ENCODE measurements at places on chromosomes 11 and 22.

DNA sequence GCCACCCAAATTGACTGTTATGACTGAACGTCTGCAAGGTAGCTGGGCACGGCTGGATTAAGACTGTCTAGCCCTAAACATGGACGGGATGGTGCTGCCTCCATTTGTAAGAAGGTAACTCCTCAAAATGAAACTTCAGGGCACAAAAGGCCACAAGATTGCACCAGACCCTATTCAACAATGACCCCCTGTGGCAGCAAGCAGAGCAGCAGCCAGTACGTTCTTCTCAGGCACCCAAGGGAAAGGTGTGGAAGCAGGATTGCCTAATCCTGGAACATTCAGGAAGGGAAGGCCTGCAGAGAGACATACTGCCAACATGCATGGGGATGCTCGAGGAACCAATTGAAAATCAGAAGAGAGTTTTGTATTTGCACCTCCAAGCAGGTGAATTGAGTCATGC is 4.5 kb upstream of the TBX10 start:
- no peak for DNase-seq

DNA sequence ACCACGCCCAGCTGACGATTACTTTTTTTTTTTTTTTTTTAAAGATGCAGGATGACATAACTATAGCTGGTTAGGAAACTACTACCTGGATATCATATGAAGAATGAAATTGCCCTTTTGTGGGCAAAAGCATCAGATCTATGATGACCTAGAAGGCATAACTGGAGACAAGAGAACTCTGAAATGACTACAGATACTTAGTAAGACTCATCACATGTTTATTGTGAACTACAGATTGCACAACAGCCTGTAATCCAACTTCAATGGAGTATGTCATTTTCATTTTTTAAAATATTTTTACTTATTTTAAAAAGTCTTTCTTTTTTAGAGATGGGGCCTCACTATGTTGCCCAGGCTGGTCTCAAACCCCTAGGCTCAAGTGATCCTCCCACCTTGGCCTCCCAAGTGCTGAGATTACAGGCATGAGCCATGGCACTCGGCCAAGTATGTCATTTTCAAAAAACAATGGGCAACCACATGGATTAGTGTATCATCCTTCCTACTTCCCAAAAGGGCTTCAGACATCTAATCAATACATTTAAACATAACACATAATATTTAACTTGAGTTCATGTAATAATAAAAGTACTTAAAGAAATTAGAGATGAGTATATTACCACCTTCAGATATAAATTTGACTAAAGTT is 3.3 kb downstream of the MTMR2 start:
- DNase-seq, result no peak

DNA sequence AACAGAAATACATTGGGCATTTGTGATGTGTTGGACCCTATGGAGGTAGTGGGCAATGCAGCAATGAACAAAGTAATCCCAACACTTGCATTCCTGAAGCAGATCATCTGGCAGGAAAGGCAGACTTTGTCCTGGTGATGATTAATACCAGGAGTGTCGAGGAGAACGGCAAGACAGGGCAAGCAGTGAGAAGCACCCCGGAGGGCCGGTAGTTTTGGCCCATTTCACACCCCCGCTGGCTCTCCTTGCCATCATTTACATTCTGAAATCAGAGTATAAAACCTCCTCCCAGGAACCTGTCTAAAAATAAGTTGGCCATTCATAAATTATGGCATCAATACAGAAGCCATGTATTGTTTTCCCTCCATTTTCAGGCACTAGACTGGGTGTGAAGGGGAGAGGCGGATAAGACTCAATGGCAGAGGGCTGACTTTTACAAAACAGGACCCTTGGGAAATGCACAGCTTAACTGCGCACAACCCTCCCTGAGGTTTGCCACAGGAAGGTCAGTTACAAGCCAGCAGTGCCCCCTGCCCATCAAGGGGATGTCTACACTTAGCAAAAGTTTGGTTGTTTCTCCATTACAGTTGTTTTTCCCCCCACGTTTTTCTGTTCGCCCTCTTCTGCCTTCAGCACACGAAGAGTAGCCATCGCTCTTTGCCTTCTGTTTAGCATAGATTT is 55.6 kb downstream of the OPCML start:
- DNase-seq, result no peak

DNA sequence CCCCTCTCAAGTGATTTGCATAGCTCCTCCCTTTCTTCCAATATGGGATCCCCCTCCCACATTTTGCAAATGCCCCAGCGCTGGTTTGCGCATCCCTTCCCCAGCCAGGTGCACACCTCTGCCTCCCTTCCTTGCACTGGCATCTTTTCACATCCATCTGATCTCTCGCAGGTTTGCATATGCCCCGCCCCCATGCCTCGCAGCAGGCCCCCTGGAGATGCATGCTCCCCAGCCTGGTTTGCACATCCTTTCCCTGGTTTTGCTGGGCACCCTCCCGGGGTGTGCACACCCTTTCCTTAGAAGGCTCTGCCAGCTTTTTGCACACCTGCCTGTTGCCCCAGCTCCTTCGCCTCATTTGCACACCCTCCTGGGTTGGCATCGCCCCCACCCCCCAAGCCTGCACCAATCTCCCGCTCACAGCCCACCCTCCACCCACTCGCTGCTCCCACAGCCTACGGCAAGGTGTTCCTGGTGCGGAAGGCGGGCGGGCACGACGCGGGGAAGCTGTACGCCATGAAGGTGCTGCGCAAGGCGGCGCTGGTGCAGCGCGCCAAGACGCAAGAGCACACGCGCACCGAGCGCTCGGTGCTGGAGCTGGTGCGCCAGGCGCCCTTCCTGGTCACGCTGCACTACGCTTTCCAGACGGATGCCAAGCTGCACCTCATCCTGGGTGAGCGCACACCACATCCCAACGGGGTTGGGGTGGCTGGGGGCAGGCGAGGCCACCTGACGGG is 917 bp downstream of the RPS6KA4 start:
- DNase-seq, result no peak

DNA sequence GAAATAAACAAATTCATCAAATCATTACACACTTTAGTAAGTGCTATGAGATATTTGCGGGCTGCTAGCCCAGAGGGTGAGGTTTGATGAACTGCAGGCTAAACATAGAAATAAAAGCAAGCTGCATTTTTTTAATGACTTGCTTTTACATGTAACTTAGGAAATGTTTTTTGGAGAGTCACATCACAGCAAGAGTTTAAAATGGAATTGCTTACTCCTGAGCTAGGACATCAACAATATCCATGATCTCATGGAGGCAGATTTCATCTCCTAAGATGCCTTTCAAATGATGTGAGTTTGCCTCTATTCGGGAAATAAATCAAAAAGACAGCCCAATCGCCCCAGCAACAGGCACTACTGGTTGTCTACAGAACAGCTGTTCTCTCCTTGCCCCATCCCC is 73.4 kb upstream of the CD44 start:
- no peak for DNase-seq

DNA sequence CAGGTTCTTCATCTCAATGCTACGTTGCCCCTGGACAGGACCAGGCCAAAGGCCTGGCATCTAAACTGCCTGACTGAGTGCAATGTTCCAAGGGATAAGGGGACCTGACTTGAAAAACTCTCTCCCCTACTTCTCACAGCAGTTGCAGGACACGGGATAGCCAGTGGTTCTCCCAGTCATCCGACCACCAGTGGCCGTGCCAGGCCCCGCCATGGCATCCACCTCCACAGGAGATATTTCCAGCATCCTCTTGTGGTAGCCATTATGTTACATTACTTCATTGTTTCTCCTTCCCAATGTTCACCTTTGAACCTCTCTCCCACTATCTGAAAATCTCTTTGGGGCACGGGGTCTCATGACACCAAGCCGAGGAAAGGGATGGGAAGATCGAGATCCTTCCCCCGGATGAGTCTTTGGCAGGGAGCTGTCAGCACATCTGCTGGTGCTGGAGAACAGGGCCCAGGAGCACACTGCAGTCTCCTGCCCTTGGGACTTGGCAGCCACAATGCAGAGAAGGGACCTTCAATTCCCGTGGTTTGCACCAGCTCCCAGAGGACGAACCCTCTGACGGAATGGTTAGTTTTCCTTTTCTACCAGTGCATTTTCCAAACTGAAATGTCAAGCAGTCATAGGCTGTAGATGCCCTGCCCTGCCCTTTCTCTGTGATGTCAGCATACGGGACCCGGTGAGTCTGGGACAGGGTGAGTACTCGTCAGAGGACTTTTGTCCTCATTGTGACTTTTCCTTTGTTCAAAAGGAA is 121.2 kb downstream of the ETS1 start:
- DNase-seq, result no peak

DNA sequence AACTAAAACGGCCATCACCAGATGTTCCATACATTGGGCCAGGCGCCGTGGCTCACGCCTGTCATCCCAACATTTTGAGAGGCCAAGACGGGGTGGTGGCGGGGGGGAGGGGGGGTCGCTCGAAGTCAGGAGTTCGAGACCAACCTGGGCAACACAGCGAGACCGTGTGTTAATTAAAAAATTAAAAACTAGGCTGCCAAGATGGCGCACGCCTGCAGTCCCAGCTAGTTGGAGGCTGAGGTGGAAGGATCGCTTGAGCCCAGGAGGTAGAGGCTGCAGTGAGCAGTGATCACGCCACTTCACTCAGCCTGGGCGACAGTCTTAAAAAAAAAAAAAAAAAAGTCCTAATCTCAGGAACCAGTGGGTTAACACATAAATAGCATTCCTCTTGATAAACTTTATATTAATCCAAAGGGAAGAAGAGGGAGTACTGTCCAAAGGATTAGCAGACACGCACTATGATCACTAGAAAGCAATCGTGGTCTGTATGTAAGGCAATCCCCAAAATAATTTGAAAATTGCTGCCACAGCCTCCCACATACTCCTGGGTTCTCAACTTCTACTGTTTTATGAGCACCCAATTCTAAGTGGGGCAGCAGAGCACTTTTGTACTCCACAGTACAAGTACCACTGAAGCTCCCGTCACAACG is 604 bp downstream of the PUS3 start:
- DNase-seq, result no peak

GRCh38 chr11:8333811-8334401 is 70.2 kb upstream of the LMO1 start:
- DNase-seq, result no peak

DNA sequence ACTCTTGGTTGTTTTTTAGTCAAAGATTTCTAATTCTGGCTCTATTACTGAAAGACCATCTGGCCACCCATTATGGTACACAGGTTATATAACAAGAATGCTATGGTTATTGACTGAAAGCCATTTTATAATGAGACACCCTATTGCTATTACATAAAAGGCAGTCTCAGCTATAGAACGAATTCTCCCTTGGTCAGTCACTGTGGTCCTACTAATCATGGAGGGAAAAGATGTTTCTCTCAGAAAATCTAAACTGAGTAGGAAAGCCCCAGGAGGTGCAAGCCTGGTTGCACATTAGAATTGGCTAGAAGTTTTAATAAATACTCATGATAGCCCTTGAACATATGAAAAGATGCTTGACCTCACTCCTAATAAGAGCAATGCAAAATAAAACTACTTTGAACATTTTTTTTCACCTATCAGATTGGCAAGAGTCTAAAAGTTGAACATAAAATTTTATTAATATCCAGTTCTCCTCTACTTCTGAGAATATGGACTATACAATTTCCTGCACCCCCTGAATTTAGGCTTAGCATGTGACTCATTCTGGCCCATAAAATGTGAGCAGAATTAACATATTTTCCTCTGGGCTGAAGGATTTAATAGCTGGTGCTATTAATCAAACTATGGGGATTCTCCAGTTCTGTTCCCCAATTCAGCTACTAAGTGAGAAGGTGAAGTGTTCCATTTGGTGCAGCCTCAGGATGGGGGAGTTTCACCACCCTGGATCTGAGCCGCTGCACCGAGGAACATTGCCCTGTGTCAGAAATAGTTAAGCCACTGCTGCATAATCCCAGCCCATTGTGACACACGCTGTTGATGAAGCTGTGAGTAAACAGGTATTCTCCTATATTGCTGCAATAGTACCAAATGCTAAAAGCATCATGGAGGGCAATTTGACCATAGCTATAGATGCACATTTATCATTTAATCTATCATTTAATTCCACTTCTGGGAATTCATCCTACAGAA is 11.5 kb upstream of the CRKL start:
- no peak for DNase-seq

- no peak for DNase-seq
Measured at GRCh38 chr22:44413211-44413610, 84.8 kb downstream of the RTL6 start.

- no peak for DNase-seq
Measured at GRCh38 chr22:24069721-24070120, 58.6 kb downstream of the CABIN1 start.

- DNase-seq, result no peak
Measured at GRCh38 chr11:1896923-1897322, 5.2 kb upstream of the PRR33 start.

DNA sequence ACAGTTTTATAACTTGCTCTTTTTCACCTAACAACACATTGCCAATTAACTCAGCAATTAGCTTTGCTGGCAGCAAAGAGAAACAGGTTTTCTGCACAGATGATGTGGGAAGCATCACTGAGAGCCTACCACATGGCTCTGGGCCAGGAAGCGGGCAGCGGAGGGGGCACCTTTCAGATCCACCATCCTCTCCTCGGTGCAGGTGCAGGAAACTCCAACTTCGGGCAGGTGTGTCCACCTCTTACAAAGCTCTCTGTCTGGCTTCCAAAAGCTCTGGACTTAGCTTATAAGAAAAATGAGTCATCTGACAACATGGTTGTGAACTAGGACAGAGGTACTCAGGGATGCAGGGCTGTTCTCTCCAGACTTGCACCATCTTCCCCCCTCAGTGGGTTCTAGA is 77.0 kb downstream of the RPS6KA4 start:
- DNase-seq, result no peak

DNA sequence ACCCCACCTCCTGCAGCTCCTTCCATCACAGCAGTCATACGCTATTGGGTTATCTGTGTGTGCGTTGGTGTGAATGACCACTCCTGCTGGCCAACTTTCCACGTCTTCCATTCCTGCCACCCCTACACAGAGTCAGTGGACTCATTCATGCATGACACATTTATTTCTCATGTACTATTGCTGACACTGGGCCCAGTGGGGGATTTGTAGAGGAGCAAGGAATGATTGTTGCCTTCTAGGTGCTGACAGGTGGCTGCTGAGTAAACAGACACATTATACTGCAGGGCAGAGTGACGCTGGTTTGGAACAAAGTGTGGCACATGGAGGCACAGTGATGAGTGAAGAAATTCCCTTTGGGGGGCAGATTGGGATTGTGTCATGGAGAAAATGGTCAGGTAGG is 113.9 kb downstream of the CCDC81 start:
- DNase-seq, result no peak

GRCh38 chr11:111911563-111912401 is at the start of gene CRYAB:
TSS of gene CRYAB (minus strand) at chr11:111911770. CDS start at chr11:111911724, 46 bp downstream.
- peak; percentile 96 for DNase-seq

All from anterior cingulate cortex (tissue), 58 donors.